NCI-H1930 (cell line): ENCODE measurements at places on chromosomes 4 and X.

DNA sequence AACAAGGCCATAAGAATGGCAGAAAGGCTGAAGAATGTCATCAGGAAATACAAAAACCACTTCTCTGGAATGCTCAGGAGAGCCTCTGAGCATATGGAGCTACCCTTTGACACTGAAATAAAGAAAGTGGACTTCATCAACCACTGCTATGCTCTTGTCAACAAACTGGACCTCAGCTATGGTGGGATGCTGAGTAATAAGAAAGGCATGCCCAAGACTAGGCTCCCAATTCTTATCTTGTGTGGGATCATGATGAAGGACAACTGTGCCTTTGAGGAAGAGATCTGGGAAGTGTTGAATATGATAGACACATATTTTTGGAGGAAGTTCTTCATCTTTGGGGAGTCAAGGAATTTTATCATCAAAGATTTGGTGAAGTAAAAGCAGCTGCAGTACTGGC is 86.9 kb upstream of the MAGEB16 start:
- no peak for DNase-seq

DNA sequence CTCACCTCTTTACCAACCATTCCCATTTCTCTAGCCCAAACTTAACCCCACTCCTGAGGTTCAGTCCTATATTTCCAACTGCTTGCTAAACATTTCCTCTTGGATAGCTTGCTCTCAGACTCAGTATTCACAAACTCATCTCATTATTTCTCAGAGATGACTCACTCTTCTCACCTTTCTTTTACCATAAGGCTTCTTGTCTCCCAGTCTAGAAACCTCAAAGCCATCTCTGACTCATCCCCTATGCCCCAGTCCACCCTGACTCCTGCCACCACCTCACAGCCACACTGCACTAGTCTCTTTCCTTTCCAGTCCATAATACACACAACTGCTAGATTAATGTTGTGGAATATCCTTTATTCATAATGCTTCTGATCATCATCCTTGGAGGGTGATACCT is 4.8 kb downstream of the FRMPD3 start:
- no peak for DNase-seq

GRCh38 chrX:71536285-71536684 is 3.4 kb downstream of the OGT start:
- no peak for DNase-seq

DNA sequence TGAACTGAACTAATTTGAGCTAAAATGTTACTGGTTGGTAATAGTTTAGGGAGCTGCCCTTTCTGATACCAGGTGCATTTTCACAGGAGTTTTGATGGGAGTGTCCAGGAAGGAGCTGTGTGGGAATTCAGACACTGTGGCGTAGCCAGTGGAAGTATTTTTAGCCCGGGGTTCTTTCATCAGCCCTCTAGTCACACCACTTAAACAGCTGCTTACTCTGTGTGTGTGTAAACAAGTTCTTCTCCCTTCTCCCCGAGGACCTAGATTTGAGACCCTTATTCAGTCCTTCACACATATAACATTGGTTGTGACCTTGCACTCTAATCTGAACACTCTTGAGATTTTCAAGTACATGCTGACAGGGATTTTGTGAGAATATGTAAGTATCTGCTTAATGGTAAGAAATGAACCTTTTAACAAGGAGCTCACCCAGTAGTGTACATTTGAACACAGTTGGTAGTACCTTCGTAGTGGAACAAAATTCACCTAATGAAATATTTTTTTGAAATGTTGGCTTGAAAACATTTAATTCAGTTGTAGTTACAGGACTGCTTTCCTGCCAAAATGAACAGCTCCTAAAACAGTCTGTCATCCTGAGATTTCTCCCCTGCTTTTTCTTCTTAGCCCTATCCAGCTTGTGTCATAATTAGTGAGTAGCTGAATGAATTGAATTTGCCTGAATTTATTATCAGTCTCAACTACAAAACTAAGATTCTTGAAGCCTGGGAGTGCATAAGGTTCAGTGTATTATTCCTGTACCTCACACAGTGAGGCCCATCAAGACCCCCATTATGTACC is 61.8 kb downstream of the BMPR1B start:
- DNase-seq: no peak

- no peak for DNase-seq
Measured at GRCh38 chr4:185600801-185601434, 65.6 kb upstream of the PDLIM3 start.

DNA sequence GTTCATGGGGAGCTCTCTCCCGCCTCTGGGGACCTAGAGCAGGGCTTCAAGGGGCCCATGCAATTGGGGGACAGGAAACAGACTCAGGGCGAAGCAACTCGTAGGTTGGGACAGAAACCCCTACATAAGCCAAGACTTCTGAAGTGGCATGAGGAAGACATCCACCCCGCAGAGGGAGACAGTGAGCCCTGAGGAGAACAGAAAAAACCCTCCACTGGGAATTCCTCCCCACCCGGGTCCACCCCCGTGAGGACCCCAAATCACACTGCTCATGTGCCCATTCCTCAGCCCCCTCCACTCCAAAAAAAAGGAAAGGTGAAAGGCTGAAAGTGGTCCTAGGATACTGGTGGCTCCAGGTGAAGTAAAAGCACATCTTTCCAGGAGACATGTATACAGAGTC is 74.0 kb downstream of the CPZ start:
- no peak for DNase-seq

DNA sequence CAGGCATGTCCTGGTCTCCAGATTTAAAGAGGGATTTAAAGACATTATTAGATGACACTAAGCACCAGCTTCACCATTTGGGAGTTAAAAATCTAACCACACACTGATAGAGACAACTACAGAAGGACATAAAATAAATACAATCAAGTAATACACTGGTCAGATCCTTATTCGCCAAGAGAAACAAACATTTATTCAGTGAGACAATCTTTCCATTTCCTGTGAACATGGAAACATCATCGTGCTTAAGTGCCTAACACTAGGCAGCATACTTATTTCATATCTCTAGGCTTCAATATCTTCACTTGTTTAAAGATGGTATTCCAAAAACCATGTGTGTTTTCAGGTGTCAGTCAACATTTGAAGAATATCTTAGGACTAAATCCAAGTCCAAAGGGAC is 103.6 kb downstream of the AREG start:
- no peak for DNase-seq

DNA sequence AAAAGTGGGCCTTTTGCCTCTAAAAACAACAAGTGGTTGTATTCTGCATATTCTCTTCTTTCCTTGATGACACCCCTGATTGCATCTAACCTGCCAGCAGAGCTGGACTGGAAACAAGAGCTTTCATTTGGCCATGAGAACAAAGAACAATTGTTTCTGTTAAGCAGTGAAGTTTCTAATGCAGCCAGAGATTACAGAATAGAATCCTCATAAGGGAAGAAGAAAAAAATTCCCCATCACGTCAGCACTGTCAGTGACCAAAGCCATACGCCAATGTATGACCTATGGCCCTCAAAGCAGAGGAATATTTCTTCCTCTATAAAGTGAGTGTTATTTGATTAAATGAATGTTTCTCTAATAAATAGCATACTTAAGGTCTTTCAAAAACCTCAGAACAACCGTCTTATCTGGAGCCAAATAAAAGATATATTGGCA is 529.1 kb upstream of the INTU start:
- no peak for DNase-seq

GRCh38 chrX:319579-320125 is 1.1 kb upstream of the GTPBP6 start:
- no peak for DNase-seq

GRCh38 chr4:4260185-4260751 is 12.2 kb upstream of the TMEM128 start:
- no peak for DNase-seq

GRCh38 chrX:136193771-136194170 is 46.4 kb downstream of the FHL1 start:
- DNase-seq: no peak

- no peak for DNase-seq
Measured at GRCh38 chr4:15293711-15294110, 134.1 kb upstream of the C1QTNF7 start.

- no peak for DNase-seq
Measured at GRCh38 chr4:91990726-91991125, 313.0 kb upstream of the GRID2 start.

- DNase-seq: no peak
Measured at GRCh38 chrX:135984791-135985156, 461 bp upstream of the SLC9A6 start.

- DNase-seq: no peak
Measured at GRCh38 chr4:14415146-14415545, 587.1 kb upstream of the CPEB2 start.

GRCh38 chr4:2824836-2825381 is 18.7 kb upstream of the ADD1 start:
- no peak for DNase-seq

- no peak for DNase-seq
Measured at GRCh38 chr4:30821275-30821674, 101.1 kb downstream of the PCDH7 start.

DNA sequence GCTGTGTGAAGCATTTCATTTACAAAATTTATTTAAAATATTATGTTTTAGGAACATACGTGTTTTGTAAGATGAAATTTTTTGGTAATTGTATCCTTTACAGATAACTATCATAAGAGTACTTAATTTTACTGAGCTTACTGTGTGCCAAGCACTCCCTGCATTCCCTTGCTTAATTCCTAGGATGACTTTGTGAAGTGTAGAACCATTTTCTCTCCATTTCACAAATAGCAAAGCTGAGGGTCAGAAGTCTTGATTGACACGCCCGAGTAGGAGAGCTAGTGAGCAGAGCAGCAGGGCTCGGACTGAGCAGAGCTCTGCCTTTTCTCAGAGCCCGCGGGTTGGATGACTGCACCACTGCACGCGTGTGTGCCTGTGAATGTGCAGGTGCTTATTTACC is 30.6 kb downstream of the PIGG start:
- no peak for DNase-seq

DNA sequence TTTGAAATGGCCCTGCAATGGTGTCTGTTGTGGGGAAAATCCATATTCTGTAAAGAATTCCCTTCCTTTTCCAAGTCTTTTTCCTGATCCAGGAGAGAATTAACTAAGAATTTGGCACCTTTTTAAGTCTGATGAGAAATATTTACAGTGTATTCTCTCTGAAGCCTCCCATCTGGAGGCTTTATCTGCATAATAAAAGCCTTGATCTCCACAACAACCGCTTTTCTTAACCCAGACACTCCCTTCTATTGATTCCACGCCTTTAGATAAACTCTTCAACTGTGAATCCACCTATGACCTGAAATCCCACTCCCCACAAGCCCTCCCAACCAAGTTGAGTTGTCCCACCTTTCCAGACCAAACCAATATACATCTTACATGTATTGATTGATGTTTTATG is 43.1 kb upstream of the TMPRSS11E start:
- DNase-seq: no peak

DNA sequence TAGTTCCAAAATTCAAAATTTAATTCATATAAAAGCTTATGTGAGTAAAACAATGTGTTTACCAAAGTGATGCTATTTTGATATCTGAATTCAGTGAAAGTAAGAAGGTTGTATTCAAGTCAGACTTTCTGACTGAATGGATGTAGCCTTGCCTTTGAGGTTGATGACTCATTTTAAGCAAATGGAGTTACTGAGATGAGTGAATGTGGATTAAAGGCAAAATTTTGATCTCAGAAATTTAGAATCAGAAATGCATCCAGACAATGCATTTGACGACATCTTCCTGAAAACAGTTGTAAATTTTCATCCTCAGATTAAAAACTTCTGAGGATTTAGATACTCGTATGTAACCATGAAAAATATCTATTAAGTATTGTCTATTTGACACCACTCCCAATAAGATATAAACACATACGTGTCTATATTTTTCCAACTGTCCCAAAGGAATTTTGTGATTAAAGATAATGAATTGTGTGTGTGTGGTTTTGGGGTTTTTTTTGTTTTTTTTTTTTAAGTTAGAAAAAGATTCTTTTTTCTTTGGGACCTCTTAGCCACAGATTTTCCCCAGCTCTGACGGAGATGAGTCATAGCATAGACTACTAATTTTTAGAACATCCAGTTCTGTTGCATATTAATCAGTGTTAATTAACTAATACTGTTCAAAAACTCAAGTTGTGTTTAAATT is 34.4 kb downstream of the NFKB1 start:
- DNase-seq: no peak
